ENCODE measurements at places on chromosomes 5 and 9.

GRCh38 chr5:28685794-28686193 is 1647.4 kb upstream of the CDH9 start:
- no peak for DNase-seq

DNA sequence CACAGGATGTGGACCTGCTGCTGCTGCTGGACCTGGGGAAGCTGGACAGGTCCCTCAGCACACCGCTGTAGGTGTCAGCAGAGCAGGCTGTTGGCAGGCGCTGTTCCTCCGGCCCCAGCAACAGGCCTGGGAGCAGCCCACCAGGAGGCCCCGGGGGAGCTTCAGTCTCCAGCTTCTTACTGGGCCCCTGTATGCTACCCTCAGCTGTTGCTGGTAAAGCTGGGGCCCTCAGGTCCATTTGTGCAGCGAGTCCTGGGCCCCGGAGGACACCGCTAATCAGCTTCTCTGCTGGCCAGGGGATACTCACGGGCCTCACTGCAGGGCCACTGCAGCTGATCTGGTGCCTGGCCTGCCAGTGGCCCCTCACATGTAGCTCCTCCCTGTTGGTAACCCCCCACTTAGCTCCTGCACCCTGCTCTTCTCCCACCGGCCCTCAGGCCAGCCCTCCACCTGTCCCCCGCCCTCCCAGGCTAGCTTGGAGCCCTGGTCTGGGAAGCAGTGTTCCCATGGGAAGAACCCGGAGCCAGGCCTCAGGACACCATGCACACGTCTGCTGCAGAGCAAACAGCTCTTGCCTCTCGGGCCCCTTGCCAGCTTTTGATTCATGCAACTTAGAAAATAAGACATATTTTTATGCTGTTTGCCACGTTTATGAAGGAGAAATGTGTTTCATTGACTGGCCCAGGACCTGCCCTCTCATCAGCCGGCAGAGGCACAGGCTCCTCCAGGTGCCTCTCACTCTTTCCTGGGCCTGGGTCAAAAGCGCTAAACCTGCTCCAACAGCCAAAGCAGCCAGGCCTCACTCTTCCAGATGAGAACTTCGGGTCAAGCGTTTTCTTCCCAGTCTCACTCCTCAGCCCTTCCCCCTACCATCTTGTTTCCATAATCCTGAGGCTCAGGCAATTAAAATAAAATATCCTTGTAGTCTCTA is 61.0 kb upstream of the ADAMTS2 start:
- peak; percentile 43 for DNase-seq

DNA sequence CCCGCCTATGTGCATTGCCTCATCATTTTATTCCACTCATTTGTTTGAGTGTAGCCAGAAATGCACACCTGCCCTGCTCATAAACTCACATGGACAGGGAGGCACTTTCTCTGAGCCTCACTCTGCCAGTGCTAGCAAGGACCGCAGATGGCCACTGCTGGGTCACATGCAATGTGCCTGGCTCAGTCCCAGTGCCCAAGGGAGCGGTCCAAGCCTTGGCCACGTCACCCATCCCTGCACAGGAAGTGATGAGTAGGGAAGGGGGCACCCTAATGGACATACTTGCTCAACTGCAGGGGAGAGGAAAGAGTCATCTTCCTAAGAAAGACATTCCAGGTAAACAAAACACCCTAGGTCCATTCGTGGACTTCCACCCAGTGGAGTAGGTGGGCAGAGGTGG is 630.9 kb downstream of the IRX1 start:
- no peak for DNase-seq

DNA sequence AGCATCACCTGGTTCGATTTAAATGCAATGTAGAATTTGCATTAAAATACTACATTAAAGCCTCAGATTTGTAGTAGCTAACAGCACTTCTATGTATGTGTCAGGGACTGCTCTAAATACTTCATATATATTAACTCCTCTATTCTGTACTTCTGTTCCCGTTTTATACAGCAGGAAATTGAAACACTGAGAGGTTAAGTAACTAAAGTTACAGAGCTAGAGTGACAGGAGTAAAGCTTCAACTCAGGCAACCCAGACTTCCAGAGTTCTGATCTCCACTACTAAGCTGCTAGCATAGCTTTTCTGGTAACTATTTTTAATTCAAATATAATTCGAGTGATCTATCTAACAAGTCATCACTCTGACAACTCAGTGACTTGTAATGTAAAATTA is 619 bp upstream of the APC start:
- DNase-seq: peak; percentile 1

DNA sequence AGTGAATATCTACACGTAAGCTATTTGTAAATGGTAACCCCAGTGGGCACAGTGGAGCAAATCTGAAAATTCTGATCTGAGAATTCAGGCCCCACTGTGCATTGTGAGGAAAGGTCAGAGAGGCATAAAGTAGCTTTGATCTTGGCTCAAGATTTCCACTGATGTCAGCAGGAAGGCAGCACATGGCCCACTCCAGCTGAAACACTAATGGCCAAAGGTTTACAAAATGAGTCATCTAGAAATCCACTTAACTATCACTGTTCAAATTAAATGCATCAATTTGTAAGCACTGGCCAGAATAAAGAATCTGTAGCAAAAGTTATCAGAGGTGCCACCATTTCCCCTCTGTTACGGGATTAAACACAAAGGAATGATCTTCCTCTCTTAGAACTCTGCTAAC is 191.6 kb downstream of the C9orf152 start:
- peak; percentile 76 for DNase-seq

DNA sequence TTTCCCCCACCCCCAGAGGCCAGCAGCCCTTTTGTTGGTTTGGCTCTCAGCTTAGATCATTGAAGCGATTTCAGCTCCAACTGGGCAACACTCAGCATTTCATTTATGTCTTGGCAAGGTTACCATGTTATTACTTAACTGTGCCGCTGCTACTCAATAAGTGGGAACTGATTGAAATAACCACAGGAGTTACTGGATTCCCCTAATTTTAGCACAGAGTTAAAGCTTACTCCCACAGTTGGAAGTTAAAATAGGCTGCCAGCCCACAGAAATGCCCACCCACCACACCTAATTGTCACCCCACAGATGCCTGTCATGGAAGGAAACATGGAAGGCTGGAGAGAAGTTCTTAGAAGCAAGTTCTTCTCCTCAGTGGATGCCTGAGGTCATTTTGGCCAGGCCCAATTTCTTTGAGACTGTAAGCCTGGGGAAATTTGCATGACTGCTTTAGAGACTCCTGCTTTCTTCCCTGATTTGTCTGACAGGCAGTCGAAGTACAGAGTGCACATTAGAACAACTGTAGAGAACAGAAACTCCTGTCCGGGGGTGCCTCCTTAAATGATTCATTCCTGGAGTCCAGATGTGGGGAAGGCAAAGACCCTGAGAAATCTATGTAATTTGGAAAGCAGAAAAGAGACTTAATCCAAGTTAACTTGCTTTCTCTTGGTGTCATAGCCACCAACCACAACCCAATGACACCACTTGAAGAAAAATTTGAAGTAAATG is 370.0 kb downstream of the ZSWIM6 start:
- no peak for DNase-seq

DNA sequence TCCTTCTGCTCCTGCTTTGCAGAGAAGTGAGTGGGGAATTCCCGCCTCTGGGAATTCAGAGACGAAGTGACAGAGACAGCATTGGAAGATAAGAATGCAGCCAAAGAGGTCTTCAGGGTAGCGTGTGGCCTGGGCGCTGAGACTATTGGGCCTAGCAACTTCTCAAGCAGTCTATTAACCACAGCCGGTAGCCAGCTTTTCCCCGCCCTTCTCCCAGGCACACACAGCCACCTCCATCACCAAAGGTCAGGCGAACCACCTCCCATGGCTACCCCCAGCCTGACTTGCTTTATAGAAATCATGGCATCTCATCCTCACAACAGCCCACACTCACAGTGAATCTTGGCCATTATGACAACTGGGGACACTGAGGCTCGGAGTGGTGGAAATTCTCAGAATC is 124.2 kb downstream of the KCNIP1 start:
- DNase-seq: no peak

- no peak for DNase-seq
These were observed 64.3 kb upstream of the CAMK4 start for GRCh38 chr5:111159845-111160244.

DNA sequence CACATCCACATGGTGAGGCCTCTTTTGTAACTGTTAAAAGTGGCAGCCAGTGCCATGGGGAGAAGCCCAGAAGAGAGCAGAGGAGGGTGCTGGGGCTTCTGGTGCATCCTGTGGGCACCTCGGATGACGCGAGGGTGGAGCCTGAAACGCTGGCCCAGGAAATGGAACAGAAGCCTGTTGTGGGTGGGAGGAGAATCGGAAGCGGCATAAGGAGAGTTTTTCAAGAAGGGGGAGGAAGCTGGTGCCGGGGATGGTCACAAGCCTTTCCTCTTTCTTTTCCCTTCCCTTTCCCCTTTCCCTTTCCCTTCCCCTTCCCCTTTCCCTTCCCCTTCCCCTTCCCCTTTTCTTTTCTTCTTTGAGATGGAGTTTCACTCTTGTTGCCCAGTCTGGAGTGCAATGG is 12.9 kb downstream of the ANKRD33B start:
- no peak for DNase-seq

- DNase-seq: no peak
These were observed 12.6 kb downstream of the ANKDD1B start for GRCh38 chr5:75623846-75624245.

- peak; percentile 77 for DNase-seq
These were observed at the start of gene IL6ST for GRCh38 chr5:55994495-55994997. Gene IL6ST (minus strand): TSS chr5:55994963. CDS start chr5:55976278, 18,685 bp downstream.

- no peak for DNase-seq
These were observed 110.4 kb downstream of the NFIB start for GRCh38 chr9:14203356-14204056.

GRCh38 chr5:35484241-35484640 is 133.4 kb upstream of the SPEF2 start:
- no peak for DNase-seq

GRCh38 chr5:90201923-90202322 is 207.6 kb downstream of the CETN3 start:
- DNase-seq: peak; percentile 9

DNA sequence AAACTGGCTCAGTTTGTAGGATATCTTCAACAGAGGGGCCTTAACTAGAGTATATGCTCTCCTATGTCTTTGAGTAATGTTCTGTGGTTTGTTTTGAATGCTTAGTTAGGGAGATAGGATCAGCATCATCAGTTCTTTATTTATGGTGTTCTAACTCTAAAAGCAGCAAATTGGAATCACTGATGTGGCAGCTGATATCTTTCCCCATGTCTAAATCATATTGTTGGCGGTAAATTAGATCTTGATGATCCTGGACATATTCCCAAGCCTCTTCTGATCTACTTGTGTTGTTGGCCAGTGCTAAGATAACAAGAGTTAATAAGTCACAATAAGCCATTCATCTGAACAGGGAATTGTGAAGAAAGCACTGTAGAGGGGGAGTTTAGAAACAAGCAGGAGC is 332.4 kb upstream of the DAB2 start:
- no peak for DNase-seq

DNA sequence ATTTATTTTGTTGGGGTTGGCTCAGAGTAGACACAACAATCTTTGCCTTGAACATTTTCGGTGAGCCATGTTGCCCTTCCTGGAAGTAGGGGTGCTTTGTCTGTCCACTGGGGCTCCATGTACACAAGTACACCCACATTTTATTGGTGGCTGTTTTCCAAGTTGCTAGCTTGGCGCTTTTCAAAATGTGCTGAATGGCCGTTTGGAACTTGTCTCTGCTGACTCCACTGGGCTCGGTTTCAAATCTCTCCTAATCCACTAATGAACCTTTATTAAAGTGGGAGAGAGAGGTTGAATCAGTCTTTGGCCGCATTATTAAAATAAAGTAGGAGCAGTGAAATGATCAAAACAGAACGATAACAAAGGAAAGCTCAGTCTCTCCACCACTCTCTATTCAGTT is 64.6 kb upstream of the TAF11L2 start:
- DNase-seq: no peak

GRCh38 chr5:118553662-118554061 is 434.7 kb downstream of the DTWD2 start:
- peak; percentile 98 for DNase-seq

GRCh38 chr5:170277867-170278281 is 19.7 kb downstream of the LCP2 start:
- DNase-seq: no peak

GRCh38 chr5:168852329-168852728 is 273.2 kb upstream of the PANK3 start:
- DNase-seq: no peak

- no peak for DNase-seq
These were observed 93.1 kb upstream of the TRPC7 start for GRCh38 chr5:136458481-136458880.

GRCh38 chr5:151615431-151615830 is 24.3 kb upstream of the FAT2 start:
- DNase-seq: no peak

DNA sequence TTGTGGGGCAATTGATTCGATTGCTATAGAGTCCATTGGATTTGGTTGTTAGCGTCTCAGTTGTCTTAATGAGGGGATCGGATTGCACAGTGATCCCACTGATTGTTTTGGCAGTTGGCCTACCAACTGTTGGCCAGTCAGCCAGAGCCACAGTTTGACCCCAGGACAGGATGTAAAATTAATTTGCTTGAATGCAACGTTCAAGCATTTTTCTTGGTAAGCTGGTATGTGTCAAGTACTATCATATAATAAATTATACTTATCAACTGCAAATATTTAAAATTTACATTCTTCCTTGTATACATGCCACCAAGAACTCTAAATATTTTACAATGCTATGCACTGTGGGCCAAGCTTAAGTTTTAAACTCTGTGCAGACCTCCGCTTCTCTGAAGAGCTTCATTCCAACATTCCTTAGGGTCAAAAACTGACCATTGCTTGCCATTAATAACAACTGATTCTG is 80.4 kb upstream of the OSMR start:
- no peak for DNase-seq

All from foreskin fibroblast (primary cell).